CD4-positive, alpha-beta T cell treated with Interleukin-6 at 100 ng/mL for 8 hours (primary cell): ENCODE measurements at places on chromosomes 6 and 20.
A peak's percentile ranks its signal among the peaks of the same experiment; 100 is the strongest.

DNA sequence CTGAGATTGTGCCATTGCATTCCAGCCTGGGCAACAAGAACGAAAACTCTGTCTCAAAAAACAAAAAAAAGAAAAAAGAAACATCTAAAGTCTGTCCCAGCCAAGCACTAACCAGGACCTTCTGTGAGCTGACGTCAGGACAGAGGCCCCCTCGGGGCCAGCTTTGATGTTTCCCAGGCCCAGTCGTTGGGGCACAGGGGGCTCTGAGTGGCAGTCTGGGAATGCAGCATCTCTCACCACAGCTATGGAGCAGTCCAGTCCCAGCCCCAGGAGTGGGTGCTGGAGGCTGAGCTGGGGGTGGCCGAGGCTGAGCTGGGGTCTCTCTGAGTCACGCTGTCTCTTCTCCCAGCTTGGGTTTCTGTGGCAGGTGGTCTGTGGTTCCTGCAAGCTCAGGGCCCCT is 46.0 kb upstream of the SRF start:
- no peak for DNase-seq

DNA sequence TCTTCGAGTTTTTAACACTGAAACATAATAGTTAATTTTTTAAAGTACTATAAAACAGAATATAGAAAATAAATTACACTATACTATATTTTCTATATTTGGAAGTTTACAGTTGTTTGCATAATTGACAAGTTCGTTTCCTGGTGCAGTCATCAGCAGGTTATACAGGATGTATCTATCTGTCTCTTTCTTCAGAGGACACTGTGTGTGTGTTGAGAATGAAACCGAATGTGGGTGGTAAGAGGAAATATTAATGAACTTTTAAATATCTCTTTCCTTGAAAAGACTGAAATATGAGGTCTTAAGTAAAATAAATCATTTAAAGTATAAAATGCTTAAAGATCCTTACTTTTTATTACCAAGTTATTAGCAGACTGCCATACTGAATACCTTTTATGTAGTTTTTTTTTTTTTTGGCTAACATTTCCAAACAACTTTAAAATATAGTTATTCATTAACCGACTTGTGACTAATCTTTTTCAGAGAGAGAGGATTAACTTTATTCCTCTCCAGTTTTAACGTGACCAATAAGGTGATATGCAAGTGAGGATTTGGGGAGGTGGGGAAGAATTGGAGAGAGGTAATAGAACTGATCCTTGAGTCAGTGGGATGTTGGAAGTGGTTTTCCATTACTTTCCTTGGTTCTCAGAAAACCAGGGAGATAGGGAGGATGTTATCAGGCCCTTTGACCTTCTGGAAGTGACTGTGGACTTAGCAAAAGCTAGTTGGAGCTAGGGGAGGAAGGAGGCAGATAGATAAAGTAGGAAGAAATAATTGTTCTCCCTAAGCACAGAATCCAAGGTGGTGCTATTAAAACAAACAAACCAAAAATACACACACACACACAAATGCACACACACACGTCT is 380.0 kb upstream of the FLRT3 start:
- no peak for DNase-seq

DNA sequence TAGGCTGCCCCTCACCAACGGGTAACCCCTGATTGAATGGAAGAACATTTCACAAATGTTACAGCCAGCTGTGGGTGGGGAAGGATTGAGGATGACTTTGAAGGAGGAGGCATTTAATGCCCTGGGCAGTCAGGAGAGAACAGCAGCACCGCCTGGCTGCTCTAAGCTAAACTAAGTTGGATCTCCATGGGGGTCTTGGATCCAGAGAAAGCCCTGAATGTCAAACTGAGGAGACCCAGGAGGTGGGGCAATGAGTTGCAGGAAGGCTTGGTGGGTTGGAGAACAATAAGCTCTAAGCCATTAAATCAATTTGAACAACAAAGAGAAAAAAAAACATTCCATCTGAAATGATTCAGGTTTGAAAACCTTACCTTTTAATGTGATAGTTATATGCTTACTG is 35.4 kb downstream of the TMX4 start:
- DNase-seq: no peak

DNA sequence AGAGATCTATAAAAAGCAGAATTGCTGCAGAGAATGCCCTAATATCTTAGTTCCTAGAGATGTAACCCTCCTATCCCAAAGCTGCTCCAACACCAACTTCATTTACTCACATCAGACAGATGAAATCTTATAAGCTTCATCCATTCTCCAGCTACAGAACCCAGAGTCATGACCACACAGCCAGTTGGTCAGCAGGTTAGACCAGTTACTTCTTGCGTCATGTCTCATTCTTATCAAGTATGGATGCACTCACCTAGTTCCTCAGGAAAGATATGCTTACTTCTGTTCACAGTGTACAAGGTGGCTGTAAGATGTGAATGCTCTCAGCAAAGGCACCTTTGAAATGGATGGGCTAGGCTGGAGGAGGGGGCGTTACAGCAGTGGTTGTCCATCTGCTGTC is 47.9 kb upstream of the ISM1 start:
- no peak for DNase-seq

- DNase-seq: no peak
These were observed 421.6 kb upstream of the EYS start for GRCh38 chr6:66128656-66129055.

DNA sequence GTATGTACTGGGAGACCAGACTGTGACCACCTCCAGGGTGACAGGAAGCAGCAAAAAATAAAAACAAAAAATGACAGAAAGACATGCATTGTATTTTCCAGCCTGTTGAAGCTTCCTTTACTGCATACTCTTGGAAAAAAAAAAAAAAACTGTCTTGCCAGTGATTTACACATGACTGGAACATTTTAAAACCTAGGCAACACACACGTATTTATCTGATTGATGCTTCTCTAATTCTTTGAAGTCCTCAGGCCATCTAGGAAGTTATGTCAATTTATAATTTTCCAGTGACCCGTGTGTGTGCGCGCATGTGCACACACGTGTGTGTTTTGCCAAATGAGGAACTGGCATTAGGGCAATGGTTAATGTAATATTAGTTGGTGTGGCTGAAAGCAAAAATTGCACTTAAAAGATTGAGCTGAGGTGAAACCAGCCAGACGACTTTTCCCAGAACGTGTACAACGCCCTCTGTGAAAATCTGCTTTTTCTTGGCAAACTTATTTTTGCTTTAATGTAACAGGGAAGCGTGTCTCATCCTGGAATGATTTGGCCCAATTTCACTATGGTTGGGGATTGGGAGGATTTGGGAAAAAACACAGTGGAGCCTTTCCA is 315.2 kb downstream of the TFAP2A start:
- DNase-seq: no peak

DNA sequence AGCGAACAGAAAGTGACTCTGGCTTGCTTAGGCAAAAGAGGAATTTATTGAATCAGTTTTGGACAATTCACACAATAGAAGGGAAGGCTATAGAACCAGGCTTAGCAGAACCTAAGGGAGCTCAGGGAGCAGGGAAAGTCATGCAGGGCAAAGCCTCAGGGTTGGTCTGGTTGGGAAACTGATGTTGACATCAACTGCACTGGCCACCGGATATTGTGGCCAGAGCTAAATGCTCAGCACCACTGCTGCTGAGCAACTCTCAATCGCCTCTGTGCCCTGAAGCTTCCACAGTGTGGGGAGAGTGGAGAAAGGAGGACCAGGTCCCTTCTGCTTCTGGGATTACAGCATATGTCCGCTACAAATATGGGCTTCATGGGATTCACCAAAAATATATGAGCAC is 93.3 kb upstream of the GCM1 start:
- no peak for DNase-seq

GRCh38 chr6:149028767-149029405 is 282.1 kb downstream of the UST start:
- DNase-seq: peak; percentile 83

DNA sequence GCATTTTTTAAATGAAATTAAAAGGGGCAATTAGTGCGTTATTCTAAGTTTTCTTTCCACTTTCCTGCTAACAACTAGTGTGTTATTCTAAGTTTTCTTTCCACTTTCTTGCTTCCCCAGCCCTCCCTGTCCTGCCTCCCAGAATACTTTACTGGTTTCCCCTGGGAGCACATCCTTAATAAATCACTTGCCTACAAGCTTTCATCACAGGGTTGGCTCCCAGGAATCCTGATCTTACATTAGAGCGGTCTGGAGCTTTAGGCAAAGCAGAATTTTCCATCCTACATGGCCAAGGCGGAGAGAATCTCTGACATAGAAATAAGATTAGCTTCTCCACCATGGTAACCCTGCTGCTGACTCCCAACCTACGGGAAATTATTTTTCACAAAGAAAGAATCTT is 150.4 kb downstream of the BFSP1 start:
- DNase-seq: no peak

DNA sequence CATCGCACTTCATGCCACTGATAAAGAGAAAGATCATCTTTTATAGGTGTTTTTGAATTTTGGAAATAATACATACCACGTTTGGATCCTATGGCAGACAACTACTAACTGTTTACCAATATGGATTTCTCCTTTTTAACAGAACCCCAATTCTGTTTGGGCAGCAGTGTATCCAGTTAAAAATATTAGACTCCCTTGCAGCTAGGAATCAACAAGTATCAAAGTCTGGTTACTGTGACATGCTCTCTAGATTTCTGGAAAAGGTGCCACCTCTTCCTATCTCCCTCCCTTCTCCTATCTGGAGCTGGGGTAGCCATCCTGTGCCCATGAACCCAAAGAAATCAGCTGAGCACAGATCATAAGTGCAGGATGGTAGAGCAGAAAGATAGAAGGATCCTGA is 54.1 kb upstream of the DTNBP1 start:
- DNase-seq: no peak

GRCh38 chr20:15895560-15896084 is 677.6 kb downstream of the KIF16B start:
- DNase-seq: no peak

DNA sequence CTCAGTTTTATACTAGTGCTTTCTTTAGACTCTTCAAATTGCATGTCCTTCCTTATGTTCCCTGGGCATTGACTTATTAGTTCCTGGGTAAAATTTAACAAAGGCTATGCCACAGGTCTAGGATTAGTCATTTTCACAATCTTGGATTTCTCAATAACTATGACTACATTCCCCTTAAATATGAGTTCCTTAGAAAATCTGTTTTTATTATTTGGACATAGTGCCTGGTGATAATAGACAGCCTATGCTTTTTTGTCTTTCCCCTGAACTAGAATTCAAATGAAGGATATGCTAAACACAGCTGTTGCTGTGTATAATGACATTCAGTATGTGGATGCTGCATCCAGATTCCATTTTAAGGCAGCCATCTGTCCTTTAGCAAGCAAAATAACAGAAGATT is 1252.8 kb upstream of the GJE1 start:
- DNase-seq: no peak

DNA sequence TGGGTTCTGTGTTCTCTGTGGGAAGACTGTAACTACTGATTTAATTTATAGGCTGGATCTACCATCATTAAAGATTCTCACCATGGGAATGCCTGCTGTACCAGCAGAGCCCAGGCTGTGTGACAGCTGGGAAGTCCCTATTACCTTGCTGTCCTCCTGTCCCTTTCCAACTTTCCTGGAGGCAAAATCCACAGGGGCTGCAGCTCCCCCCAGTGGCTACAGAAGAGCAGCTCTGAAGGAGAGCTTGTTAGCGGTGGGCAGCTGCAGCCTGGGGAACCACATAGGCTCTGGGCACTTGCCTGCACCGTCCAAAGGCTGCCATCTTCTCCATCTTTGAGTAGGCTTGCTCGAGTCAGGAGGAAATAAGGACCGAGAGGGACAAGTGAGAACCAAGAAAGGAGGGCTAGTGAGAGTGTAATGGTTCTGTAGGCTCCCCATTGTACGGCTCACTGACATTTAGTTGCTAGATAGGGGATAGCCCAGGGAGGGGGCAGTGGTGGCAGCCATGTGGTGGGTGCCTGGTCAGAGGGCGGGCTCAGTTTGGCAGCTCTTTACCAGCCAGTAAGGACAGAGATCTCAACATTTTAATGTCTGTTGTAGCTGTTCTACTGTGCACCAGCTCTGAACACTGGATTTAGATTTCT is 155.1 kb upstream of the MLIP start:
- no peak for DNase-seq

- DNase-seq: peak; percentile 39
These were observed 2.7 kb upstream of the SIRPG start for GRCh38 chr20:1660246-1660645.

DNA sequence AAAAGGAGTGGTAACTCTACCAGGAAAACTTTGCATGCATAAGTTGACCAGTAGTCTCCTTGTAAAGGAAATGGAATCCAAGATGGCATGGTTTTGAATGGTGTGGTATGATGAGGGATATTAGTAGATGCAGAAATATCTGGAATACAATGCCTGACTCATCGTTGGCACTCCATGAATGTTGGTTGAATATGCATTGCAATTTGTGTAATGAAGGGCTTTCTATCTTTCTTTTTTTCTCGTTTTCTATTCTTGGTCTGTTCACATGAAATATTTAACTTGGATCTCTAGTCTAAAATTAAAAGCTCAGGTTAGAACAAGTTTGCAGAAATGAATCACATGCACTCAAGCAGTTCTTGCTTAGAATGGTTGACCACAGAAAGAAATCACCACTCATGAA is 277.3 kb upstream of the PRND start:
- no peak for DNase-seq

DNA sequence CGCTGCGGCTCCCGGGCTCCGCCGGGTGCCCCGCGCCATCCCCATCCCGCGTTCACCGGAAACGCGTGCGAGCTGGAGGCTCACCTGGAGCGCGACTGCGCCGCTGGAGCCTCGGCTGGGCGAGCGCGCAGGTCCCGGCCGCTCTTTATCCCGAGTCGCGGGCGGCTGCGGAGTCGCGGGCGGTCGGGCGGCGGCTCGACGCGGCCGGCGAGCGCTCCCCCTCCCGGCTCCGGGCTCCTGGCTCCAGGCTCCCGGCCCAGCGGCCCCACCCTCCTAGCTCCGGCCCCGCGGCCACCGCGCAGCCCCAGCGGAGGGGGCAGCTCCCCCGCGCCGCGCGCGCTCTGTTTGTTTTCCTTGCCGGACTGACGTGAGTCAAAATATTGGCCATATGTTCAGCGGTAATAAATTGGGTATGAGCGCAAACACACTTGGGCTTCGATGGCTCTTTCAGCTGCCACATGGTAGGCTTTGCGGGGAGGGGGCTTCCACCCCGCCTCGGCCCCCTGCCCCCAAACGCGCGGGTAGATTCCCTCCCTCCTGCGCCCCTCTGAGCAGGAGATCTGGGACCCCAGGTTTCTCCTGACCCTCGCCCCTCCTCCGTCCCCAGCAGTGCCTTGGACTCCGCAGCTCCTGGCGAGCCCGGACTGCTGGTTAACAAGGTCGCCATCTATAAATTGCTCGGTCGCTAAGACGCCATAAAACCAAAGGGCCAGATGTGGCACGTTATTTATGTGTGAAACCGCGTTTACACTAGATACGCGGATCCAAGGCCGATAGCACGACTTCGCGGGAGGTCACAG is 8.8 kb upstream of the NKX2-2 start:
- no peak for DNase-seq

DNA sequence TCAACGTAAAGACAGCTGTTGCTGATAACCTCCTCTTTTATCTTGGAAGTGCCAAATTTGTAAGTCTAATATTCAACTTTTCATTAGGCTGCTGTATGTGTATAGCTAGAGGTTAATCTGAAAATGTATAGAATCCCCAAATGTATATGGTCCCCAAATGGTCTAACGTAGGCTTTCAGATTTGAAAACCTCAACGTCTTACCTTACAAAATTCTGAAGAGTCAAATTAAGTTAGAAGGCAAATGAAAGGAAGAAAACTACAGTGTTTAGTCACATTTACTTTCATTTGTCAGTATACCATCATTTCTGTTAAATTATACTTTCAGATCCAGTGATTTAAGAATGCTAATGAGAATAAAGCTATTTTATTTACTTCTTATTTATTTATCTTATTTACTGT is 256.9 kb downstream of the ARHGAP18 start:
- no peak for DNase-seq
